ENCODE measurements at places on chromosomes 11 and 22.

DNA sequence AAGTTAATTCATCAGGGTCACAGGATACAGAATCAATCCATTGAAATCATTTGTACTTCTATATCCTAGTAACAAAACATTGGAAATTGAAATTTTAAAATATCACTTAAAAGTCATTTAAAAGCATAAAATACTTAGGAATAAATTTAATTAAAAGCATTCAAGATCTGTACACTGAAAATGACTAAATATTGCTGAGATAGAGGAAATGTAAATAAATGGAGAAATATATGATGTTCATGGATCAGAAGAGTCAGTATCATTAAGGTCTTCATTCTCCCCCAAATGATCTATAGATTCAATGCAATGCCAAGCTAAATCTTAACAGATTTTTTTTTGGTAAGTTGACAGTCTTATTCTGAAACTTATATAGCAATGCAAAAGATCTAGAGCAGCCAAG, 49.8 kb downstream of the RRP8 start:
- DNase-seq, result no peak

GRCh38 chr11:109150581-109150980, 271.4 kb upstream of the C11orf87 start:
- DNase-seq, result no peak

- no peak for DNase-seq
These were observed 74.5 kb downstream of the BBOX1 start for GRCh38 chr11:27115051-27115650.

DNA sequence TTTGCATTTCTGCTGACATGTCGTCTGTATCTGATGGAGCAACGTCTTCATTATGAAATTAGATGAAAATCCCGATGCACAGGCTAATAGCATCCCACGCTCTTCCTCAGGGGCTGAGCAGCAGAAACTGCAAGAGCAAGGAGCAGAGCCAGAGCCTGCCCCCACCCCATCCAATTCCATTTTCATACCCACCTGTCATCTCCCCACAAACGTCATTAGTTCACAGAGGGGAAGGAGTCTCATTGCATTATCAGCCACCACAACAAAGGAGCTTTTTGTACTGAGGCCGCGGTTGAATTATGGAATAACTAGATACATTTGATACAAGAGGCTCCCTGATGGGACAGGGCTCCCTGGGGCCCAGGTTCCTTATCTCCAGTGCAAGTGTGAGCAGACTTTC, 515.0 kb downstream of the NTM start:
- no peak for DNase-seq

GRCh38 chr11:8365216-8365941, 101.7 kb upstream of the LMO1 start:
- DNase-seq, result no peak

DNA sequence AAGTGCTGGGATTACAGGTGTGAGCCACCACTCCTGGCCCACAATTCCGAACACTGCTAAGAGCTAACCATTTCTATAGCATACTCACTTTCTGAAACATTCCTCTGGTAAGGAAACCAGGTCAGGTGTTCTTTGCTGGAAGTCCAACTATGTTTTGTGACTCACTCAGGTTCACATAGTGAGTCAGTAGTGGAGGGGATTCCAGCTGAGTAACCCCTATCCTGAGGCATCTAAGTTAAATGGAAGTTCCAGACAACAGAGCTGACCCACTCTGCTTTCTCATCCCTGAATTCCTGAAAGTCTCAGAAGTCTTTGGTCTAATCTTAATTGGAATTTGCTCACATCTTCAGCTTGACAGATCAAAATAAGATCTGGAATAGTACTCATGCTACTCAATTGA, 3.0 kb upstream of the CHRNA10 start:
- no peak for DNase-seq

DNA sequence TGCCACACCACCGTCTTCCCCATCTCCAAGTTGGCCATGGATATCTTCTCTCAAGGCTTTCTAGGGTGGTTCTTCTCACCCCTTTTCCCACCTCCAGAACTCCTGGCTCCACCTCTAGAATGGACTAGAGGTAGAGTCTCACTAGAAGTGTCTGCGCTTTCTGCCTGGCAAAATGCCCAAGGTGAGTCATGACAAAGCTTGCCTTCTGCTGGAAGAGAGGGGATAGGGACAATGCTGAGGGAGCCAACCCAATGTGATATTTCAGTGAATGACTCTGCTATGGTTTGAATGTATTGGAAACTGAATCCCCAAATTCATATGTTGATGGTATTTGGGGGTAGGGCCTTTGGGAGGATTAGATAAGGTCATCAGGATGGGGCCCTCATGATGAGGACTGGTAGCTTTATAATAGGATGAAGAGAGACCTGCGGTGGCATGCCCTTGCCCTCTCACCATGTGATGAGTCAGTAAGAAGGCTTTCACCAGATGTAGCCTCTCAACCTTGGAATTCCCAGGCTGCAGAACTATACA, 4.1 kb upstream of the CD82 start:
- DNase-seq, result no peak
